Activated naive CD4-positive, alpha-beta T cell treated with anti-CD3 and anti-CD28 coated beads, Interleukin-2, amount 10 ng/mL, durations not matched to agents 7 days and 5 days (primary cell): ENCODE measurements at places on chromosomes 4 and X.

DNA sequence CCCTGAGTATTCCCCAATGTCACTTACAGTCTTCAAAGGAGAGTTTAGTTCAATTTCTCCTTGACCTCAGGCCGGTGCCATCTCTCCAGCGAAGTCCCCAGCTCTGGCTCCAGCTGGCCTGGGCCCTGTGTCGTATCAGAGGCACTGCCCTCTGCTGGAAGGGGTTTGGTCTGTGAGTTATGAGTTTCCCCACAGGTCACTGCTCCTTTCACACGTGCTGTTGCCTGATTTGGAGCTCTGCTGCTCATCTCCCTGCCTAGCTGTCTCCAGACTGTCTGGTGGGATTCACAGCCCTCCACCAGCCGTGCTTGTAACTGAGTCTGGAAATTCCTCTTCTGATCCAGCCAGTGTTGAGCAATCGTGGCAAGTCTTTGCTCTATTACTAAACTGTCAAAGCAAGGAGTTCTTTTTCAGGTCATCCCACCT, at the start of gene RAP2C:
TSS of gene RAP2C (minus strand) at position 105 of the 426 bp plus-strand sequence. CDS start 2,179 bp downstream, outside the sequence.
- DNase-seq, result peak; percentile 70

DNA sequence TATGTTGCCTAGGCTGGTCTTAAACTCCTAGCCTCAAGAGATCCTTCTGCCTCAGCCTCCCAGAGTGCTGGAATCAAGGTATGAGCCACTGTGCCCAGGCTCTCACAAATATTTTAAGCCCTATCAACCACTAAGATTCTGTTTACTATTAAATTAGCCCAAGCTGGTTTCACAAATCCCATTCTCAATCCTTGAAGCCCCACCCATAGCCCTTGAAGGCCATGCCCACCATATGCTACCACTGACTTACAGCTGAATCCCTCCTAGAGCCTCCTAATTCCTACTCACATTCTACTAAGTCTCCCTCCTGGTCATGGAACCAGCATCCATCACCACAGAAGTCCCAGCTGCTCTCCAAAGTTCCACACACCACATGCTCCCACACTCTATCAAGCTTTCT, 9.7 kb downstream of the GRIPAP1 start:
- DNase-seq, result no peak

DNA sequence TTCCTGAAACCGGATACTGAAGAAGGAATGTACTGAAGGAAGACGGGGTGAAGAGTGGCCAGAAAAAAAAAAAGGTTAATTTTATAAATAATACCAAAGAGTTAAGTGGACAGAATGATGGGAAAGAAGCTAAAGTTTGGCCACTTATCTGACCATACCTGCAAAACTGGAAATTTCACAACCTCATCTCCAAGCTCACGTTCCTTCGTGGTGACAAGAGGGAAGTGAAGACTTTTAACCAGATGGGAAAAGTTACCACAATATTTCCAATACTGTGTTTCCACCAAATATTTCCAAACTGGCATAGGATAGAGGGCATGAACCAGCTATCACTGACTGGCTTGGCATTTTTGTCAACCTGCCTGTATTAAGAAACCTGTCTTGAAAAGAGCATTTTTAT, 56.4 kb downstream of the MAML3 start:
- no peak for DNase-seq

DNA sequence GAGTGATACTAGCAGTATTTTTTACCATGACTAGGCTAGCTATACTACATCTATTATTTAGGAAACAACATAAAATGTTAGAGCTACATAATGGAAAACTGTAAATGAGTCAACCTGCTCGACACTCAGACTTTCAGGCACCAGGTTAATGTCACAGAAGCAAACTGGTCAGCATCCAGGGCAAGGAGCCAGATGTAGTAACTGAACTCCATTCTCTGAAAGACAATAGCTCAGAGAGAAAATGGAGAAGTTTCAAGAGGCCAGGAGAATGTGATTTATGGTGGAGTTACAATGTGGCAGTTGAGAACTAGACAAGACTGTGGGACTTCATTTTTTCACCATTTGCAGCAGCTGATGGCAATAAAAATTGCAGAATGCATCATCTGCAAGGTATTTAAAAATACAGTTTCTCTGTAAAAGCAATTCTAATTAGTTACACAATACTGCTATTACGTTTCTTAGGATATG, 342.7 kb upstream of the PABPC4L start:
- no peak for DNase-seq

GRCh38 chr4:152115794-152116193, 355.0 kb upstream of the GATB start:
- peak; percentile 70 for DNase-seq

- no peak for DNase-seq
These were observed 10.8 kb upstream of the GAGE10 start for GRCh38 chrX:49292400-49293362.

GRCh38 chr4:47106561-47106960, 75.2 kb downstream of the GABRB1 start:
- no peak for DNase-seq

GRCh38 chr4:69517674-69518073, 22.0 kb upstream of the UGT2B4 start:
- DNase-seq, result no peak

DNA sequence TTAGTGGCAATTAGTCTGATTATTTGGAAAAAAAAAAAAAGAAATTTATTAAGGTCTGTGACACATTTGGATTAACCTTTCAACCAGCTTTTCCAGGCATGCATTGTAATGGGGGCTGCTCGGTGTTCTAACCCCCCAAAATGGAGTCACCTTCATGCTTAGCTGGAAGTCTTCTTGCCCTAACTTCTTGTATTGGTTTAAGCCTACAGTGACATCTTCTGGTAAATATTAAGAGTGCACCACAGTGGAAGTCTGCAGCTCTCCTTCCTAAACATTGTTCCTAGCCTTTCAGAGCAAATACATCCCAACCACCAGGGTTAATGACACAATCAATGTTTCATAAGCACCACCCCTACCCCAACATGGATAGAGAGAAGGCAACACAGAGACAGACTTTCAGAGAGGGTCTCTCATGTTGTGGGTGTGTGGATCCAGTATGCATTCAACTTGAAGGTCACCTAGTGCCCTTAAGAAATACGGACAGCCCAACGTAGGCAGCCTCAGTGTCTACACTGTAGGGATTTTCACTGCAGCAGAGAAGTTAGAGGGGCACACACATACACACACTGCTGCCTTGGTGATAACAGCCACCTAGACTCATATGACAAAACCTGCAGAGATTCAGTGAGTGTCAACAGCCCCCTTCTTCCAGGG, 142.9 kb upstream of the MBNL3 start:
- DNase-seq, result no peak

DNA sequence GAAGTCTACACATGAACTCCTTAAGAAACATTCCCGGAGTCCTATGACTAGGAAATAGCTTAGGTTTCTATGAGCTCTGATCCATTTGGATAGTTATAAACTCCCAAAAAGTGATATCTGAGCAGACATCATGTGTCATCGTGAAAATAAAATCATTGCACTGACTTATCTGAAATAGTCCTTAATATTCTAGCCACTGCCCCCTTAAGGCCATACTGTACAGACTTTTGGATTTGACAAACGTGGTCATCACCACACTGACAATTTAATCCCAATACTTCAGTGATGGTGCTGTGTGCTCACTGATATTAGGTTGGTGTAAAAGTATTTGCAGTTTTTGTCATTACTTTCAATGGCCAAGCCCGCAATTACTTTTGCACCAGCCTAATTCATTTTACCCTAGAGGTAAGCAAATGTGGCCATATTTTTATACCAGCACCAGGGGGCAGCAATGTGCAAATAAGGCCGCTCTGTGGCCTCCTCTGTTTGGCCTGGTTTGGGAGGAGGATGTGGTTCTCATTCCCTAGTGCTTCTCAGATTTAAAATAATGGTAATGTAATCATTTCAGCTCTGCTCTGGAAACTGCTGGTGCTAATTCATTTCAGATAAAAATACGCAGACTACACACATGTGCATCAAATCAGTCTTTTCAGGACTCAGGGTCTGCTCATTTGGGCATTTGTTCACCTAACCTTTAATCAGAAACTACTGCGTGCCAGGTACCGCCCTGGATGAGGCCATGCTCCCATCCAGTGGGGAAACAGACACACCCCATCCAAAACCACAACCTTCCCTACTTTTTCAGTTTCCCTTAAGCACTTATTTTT, 196.4 kb upstream of the C1QTNF7 start:
- peak; percentile 83 for DNase-seq

DNA sequence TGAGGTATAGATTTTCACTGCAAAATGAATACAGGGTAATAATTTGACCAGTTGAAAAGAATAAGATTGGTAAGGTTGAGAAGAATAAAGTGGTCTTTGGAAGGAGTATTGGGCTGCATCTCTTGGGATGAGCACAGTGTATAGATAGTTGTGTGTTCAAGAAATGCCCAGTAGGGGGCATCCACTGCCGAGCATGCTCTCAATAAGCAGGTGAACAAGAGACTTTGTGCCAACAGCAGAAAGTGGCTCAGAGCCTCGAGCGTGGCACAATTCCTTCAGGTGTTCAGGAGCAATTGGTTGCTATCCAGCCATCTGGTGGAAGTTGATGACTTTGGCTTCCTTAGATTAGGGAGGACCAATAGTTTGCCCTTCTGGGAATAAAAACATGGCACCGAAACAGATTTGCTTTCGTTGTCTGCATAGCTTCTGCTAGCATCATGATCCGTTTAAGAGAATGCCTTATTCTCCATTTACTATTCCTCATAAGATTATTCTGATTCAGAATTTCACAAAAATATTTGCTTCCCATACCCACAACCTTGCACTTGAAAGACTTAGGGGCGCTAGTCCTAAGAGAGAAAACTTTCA, 258.1 kb upstream of the NEIL3 start:
- peak; percentile 37 for DNase-seq

GRCh38 chrX:80246271-80246670, 174.0 kb upstream of the TENT5D start:
- no peak for DNase-seq

- DNase-seq, result no peak
These were observed 531.0 kb upstream of the ZFP42 start for GRCh38 chr4:187464573-187464972.

- no peak for DNase-seq
These were observed 105.2 kb downstream of the RNF150 start for GRCh38 chr4:141028024-141028529.

GRCh38 chr4:145619639-145619996, 433 bp downstream of the MMAA start:
- peak; percentile 75 for DNase-seq

DNA sequence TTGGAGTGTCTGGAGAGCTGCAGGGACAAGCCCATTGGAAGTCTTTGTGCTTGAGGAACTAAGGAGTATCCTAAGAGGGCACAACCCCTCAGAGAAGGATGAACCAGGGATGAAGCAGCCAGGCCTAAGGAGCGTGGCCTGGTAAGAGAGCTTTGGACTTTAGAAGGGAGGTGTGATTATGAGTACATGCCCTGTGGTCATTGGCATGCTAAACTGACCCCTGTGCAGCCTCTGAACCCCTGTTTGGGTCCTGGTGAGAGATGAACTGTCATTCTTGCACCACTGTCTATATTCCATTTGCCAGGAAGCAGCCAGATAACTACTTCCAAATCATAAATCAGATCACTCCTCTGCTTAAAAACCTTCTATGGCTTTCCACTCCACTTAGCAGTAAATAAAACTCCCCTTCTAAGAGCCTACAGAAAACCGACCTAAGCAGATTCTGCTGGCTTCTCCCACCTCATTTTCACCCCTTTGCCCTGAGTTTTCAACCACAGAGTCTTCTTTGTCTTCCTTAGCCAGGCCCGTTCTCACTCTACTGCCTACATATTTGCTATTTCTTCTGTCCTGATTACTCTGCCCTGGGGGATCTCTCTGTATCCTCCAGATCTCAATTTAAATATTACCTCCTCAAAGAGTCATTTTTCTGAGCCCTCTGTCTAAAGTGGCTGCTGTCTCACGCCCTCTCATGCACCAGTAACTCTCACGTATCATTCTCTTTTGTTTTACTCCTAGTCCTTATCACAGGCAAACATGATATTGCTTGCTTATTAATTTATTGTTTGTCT, 56.7 kb downstream of the MID1IP1 start:
- DNase-seq, result no peak

- DNase-seq, result no peak
These were observed 186.9 kb downstream of the CAMK2D start for GRCh38 chr4:113574636-113575103.

DNA sequence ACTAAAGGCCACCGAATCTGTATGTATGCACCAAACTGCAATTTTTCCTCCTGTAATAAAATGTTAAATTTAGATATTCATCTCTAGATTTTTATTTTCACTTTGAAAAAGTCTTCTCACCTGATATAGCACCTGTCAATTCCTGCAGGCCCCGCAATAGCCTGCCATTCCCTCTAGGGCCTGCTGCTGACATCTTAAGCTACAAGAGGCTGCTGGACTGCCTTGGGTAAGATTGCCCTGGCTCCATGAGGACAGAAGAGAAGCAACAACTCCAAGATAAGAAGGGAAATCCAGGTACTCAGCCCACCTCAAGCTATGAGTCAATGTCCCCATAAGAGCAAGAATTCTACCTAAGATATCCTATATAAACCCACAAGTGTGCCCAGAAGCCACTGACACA, 230.2 kb upstream of the AGTR2 start:
- DNase-seq, result no peak

DNA sequence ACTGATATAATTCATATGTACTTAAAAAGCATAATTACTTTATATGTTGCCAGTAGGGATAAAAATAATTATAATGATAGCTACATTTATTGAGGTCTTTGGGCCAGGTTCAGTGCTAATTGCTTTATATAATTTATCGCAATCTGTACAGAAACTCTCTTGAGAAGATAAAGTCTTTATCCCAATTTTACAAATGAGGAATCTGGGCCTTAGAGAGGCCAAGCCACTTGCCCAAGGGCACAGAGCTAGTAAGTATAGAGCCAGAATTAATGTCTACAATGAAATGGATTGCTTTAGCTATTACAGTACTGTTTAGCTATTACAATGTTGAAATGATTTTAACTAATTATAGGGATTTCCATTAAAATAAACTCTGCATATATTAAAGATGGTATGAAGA, 30.6 kb upstream of the TBC1D1 start:
- no peak for DNase-seq

DNA sequence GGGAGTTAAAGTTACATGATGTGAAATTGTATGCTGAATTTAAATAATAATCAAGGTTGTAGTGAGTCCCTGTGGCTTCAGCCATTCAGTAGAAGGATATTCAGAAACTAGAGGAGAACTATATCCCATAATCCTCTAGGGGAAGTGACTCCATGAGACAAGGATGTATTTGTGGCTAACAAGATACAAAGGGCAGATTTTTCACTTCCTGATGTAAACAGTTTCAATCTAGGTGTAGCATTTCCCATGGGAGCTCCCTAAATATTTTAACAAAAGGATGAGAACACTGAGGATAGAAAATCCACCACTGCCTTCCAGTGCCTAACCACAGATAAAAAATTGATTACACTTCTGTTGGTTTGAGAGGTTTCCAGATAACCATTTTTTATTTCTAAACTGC, 435.4 kb upstream of the TENM3 start:
- no peak for DNase-seq
